ENCODE measurements at places on chromosomes 7 and 10.

- DNase-seq, result no peak
Observed at GRCh38 chr10:103727546-103727963, 127.8 kb downstream of the SH3PXD2A start.

DNA sequence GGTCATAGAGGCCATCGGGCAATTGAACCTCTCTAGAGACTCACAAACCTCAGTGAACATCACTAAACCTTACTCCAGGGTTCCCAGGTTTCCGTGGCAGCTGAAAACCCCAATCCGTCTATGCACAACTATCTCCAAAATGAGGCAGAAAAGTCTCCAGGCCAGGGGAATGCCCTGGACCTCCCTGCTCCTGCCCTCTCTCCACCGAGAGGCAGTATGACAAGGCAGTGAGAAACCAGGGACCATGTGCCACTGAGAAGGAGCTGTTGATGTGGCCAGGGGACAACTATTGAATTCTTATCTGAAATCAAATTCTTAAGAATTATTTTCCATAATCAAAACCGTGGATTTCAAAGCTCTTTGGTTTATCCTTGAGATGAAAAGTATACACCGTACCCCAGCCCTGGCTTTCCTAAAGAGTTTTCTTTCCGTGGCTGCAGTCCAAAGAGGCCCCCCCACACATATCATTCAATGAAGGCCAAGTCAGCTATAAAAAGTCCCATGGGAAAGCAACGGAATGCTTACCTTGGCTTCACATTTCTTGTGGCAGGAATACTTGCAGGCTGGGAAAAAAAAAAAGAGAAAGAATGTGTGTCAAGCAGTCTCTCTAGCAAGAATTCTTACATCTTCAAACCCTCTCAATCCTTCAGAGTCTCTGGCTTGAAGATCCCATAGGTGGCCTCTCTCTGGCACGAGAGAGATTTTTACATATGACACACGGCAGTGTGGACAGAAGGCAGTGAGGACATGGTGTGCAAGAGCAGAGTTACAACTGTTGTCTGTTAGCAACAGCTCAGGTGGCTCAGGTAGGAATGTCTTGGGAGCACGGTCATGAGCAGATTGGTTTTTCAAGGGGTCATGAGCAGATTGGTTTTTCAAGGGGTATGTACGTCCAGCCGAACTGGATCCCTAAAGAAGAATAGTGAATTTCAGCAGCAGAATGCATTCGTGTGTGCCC is 75.2 kb downstream of the TNS3 start:
- no peak for DNase-seq

DNA sequence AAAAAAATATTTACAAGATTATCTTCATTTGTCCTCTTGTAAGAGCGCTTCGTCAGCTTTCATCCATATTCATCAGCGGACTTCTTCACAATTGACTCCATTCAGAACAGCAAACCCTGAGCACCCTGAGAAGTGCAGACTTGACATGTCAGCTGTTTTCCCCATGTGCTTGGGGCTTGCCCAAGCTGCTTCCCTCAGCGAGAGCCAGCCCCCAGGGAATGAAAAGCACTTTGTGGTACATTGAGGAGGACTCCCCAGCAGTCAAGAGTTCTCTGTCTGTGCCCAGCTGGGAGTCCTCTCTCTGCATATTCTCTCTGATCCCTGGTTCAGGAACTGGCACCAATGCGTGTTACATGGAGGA is 22.7 kb downstream of the HKDC1 start:
- DNase-seq, result no peak

DNA sequence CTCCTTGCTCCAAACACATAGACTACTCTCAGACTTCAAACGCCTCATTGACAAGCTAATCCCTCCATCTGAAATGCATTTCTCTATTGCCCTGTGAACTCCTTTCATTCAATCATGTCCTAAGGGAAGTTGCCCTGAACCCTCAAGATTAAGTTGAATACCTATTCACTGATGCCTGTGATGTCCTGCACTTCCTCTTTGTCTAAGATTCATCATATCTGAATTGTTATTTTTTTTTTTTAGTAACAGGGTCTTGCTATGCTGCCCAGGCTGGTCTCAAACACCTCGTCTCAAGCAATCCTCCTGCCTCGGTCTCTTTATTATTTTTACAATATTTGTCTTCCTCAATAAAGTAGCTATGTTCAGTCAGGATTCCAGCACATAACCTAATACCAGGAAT is 3.2 kb downstream of the PSMA2 start:
- no peak for DNase-seq

GRCh38 chr7:44713141-44713540 is 35.5 kb upstream of the ZMIZ2 start:
- no peak for DNase-seq

- no peak for DNase-seq
Observed at GRCh38 chr7:92586403-92586802, 3.8 kb downstream of the FAM133B start.

GRCh38 chr10:122112625-122113160 is 123.7 kb downstream of the TACC2 start:
- peak; percentile 5 for DNase-seq

GRCh38 chr10:107081644-107082043 is 82.9 kb downstream of the SORCS1 start:
- no peak for DNase-seq

- no peak for DNase-seq
Observed at GRCh38 chr10:75181073-75181472, 29.5 kb upstream of the VDAC2 start.

DNA sequence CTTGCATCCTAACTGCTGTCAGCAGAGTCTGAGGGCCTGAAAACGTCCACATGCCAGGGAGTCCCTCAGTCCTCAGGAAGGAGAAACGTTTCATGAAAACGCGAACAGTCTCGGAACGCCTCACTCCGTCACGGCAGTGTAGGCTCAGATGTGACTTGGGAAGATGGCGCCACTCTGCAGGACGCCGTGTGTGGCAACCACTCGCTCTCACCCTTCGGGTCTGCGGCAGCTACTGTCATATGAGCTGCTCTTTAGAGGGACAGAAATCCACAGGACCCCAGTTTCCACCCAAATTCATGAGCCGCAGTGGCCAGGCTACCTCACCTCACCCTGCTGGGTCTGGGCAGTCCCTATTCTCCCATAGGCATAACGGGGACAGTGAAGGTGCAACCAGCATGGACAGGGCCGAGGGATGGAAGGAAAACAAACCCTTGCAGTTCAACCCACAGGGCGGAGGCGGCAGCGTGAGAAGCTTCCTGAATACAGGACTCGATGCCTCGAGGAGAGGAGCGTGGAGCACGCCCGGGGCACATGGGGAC is 438.3 kb downstream of the DNAJB6 start:
- no peak for DNase-seq

GRCh38 chr10:110200503-110200902 is 6.9 kb upstream of the MXI1 start:
- no peak for DNase-seq

DNA sequence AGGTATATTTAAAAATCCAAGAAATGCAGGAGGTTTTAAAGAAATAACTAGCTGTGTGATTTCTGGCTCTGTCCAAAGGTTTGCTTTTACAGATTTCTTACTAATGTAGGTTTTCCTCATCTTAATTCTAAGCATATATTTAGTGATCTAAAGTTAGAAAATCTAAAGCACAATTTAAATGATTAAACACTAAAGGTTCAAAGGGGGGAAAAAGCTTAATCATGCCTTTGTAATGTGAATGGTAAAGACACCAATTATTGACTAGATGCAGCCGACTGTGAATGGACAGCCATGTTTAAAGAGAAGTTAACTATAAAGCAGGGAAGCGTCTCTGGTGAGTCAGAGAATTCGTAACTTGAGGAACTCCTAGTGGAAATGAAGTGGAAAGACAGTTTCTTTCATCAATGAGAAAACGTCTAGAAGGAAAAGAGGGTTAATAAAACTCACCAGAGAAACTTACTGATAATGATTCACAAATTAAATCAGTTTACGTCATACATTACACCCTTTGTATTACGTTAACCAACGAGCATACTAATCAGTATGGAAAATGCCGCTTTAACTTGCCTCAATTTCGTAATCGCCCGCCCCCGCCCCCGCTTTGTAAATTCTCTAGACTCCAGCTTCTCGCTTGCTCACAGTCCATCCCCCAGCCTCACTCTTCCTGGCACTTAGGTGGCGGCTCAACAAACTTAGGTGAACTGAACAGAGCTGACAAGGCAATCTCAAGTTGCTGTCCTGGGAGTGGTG is 1.1 kb upstream of the HBP1 start:
- no peak for DNase-seq

GRCh38 chr7:112963634-112964033 is 123.0 kb downstream of the GPR85 start:
- DNase-seq, result no peak

- no peak for DNase-seq
Observed at GRCh38 chr10:77111611-77112550, 525.7 kb downstream of the KCNMA1 start.
